ENCODE measurements at places on chromosomes 2 and 18.
A peak's percentile ranks its signal among the peaks of the same experiment; 100 is the strongest.

DNA sequence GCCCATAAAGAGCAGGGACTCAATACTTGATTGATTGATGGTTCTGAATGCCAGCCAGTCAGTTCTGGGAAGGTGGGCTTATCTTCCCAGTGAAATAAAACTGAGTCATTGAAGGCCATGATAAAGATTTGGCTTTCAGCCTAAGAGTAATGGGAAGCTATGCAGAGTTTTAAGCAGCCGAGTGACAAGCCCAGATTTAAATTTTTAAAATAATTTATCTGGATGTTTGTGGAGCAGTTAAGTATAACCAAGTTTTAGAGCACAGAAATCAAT is 122.8 kb downstream of the RAPGEF4 start:
- DNase-seq = no peak

DNA sequence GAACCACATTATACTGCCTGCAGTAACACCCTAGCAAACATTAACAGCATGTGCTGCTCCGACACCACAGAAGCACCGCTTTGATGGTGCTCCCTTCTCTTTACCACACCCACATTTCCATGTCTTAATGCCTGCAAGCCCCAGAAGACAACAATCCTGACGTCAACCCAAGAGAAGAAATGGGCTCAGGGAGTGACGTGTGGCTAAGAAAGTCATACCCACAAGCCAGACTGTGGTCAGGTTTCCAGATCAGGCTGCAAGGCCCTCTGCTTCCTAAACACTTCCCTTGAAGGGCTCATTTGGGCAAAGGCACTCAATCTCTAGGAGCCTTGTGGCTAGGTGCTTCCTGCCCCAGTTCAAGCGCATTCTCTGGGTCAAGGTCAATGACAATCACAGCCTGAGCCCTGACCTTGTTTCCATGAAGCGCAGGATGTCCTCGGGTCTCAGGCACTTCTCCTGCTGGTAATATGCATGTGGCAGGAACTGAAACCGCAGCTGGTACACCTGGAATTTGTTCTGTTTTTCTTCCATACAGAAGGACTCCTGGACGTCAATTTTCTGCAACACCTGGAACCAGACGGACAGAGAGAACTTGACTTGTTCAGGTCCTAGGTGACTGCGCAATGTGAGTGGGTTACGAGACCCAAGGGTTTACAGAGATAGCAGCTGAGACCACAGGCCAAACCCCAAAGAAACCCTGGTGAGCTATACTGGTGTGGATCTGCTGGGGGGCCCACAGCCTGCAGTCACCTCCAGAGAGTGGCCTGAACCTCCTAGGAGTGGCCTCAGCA is 67.2 kb downstream of the POLR1A start:
- DNase-seq = no peak

DNA sequence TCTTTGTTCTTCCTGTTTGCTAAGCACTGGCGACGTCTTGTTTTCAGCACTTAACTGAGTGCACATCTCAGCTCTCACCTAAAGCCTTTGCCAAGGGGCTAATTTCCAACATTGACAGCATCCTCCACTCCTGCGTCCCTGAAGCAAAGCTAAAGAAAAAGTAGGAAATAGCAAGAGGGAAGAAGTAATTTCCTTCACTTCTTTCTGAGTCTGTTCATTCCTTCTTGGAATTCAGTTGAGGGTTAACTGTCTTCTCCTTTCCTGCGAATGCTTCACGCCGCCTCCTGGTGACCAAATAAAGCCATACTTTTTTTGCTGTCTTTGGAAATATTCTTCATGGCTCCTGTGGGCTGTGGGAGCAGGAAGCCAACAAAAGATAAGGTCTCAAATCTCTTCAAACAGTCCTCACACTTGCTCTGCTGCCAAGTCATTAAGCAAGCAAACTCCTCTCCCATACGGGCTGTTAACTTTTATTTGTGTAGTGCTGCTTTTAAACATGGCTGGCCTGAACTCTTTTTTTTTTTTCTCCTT is 100.9 kb downstream of the DPP10 start:
- no peak for DNase-seq

- DNase-seq = no peak
Observed at GRCh38 chr2:120348134-120348736, 2.3 kb downstream of the INHBB start.

GRCh38 chr2:208358758-208359631 is 47.6 kb upstream of the PTH2R start:
- no peak for DNase-seq

DNA sequence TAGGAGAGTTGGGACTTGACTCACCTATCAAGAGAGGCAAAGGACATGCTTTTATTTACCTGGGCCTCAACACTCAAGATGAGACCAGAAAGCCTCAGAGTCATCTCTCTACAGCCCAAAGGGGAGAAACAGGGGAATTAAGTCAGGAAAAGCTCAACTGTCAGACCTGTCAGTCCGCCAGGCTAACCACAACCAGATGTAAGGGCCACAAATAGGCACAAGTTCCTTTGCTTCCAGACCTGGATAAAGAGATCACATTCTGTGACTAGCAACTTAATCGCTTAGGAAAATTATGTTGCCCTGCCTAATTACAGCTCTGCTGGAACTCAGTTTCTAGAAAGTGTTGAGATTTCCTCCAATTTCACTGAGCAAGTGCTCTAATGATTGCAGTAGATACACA is 67.9 kb downstream of the ANKRD44 start:
- no peak for DNase-seq

GRCh38 chr2:80135001-80135400 is 169.6 kb downstream of the LRRTM1 start:
- no peak for DNase-seq

- DNase-seq = no peak
Observed at GRCh38 chr2:236981701-236982485, 103.8 kb upstream of the COPS8 start.

- no peak for DNase-seq
Observed at GRCh38 chr2:169839954-169840746, 12.9 kb downstream of the UBR3 start.

DNA sequence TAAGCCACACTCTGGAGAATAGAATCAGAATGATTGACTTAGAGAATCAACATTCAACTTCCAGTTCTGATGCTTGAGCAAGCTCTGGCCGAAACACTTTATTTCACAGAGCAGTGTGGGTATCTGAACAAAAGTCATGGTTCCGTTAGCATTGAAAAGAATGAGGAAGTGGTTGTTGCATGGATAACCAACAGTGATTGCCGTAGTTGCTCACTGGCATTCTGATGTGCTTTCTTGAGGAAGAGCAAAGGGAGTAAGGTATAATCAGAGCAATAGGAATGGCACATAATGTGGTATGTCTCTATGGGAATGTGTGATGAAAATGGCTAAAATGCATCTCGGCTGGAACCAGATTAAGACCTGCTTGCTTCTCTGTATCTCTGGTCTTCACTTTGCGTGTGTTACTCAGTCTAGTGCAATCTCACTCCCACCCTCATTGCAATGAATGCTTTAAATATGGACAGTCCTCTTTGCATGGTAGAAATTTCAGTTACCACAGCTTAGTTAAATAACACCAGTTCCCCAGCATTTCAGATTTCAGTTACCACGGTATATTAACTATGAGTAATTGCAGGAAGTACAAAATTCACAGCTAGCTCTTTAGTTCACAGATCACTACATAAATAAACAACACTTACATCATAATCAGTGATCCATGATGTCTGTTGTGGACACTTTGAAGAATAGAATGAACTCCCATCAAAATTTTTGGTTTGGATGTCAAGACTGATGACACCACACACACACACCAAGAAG is 7.8 kb upstream of the RAB12 start:
- no peak for DNase-seq

DNA sequence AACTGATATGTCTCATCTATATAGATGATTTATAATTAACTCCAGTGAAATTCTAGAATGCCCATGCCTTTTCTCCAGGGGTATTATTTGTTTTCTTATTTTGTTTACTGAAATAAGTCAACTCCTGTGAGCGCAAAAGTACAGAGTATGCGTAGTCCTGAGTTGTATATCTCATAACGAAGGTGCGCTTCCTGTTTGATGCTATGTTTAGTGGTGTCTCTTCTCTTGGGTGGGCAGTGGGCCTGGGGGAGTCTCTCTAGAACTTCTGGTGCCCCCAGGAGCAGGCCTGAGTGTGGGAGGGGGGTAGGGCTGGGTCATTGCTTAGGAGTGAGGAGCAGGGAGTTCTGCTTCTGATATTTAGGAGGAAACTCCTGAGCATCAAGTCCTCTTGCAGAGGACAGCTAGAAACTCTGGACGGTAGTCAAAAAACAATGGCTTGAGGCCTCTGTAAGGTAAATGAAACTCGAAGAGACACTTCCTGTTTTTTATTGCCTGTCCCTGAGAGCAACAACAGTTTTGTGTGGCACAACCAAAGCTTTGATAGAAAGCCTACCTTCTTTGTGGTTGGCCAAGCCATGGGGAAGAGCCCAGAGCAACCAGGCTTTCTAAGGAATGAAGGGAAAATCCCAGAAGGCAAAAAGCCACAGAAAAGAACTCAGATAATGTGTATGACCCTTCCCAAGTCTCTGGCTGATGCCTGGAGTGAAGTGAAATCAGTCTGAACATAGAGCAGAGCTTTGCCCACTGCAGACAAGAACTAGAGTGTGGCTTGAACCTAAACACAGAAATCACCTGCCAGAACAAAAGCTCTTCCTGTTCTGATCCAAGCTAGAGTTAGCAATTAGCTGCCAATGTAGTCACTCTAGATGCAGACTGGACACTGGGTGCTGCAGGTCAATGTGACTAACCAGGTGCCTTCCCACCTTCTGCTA is 8.5 kb upstream of the SP140L start:
- DNase-seq = no peak

- DNase-seq = no peak
Observed at GRCh38 chr2:21306235-21306634, 182.5 kb downstream of the TDRD15 start.

DNA sequence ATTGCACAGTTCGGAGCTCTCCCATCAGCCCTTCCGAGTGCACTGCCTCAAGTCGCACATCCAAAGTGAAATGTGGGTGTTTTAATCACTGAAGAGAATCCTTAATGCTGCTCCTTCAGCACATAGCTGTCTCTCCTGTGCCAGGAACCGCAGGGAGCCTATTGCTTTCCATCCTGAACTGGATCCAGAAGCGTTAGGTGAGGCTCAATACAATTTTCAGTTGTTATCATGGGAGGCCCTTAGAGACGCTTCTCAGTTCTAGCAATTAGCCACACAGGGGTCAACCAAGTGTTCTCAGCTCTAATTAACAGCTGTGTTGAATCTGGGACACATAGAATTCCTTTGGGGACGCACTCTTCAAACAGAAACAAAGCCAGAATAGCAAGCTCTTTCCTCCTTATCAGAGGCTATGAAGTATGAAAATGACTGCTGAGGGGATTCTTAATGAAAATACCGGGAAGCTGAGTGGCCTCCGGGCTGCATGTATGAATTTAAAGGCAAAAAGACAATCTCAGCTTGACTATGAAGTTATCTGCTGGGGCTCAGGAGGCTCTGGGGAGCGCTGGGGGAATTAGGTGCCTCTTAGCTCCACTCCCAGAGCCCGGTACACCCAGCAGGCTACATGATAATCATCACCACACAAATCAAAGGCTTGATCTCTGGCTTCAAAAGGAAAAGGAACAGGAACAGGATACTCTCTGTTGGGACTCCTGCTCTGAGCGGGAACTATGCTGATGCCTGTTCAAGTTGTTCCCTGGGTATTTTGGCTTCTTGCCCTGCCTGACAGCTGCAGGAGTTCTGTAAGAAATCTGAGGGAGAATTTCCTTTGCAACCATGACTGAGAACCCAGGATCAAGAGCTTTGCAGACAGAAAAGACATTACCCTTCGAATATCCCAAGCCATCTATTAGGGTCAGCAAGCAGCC is 55.4 kb upstream of the NCOA1 start:
- DNase-seq = no peak

GRCh38 chr2:33205693-33206434 is 259.1 kb downstream of the LTBP1 start:
- no peak for DNase-seq

DNA sequence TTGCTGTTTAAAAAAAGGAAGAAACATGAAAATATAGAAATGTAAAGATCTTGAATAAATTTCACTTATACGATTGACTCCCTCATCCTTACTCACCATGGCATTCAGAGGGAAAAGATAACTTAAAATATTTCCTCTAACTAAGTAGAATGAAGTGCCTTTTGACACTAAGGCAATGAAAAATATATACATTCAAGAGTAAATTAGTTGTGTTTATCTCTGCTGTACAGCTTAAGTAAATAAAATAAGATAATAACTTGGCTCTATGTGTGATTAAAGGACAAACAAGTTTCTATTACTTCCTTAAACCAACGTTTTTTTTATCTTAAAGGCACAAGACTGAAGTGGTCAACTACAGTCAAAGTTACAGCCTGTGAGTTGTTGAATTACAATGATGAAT is 142.3 kb upstream of the LRRTM4 start:
- no peak for DNase-seq

DNA sequence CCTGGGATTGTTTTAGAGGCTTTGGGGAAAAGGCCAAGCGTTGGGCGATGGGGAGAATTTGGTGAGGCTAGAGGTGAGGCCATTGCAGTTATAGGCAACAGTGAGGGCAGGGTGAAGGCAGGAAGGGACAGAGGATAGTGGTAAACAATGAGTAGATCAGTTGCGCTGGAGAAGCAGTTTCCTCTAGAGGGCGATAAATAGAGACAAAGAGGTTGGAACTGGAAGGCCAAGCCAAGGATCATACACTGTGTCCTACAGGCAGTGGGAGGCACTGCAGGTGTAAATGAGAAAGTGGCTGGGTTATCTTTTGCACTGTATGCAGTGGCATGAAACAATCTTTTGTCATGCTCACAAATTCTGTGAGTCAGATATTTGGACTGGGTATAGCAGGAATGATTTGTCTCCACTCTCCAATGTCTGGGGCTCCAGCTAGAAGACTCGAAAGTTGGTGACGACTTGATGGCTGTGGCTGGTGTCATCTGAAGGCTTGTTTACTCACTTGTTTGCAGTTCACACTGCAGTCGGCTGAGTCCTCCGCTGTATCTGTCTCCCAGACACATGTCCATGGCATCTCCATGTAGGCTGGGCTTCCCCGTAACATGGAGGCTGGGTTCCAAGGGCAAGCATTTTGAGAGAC is 82.1 kb downstream of the TNP1 start:
- DNase-seq = no peak

GRCh38 chr2:62824388-62824787 is 118.9 kb downstream of the EHBP1 start:
- DNase-seq = no peak

- peak; percentile 69 for DNase-seq
Observed at GRCh38 chr18:74290794-74291471, 830 bp downstream of the CYB5A start.

DNA sequence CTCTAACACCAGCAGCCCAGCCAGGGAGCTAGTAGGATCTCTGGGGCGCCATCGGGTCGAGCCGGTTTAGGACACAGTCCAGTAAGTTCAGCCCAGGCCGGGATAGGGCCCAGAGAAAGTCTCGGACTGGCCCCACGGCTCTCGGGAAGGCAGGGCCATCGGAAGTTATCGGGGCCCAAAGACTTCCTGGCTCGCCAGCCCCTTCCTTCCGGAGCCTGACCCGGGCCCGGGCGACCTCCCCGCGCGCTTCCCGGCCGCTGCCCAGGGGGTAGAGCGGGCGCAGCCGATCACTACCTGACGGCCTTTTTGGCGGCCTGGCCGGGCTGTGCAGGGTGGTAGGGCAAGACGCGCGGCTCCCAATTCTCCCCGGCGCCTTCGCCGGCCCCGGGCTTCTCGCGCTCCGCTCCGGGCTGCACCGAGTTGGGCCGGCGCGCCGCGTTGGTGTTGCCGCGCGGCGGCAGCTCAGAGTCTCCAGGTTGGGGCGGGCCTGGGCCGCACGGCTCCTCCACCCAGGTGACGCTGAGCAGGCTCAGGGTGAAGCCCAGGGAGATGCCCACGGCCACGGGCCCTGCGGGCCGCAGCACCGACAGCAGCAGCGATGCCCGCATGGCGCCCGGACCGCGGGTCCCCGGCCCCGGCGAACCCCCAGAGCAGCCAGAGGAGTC is 546 bp downstream of the CHPF start:
- no peak for DNase-seq
